Glomerular endothelial cell (primary cell): ENCODE measurements at places on chromosomes 12 and 14. TPM values are rescaled to one million over a fixed set of nuclear protein-coding genes. Genes with fewer than 3 reads are reported as not detected.

DNA sequence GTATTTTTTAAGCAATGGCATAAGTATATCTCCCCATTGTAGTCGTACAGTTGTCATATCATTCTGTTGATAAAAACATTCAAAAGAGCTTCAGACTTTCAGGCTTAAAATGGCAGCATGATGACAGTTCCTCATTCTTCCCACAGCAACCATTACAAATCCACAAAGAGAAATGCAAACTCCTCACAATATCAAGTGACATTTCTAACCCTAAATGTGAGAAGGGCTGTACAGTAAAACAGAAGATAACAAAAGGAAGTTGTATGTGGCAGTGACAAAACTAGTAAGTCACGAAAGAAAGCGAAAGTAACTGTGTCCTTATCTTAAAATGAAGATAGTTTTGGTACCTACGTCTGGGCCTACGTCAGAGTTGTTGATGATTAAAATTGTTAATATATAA, 46.7 kb downstream of the GXYLT1 start:
- no peak for DNase-seq

GRCh38 chr14:23932639-23933038, 20.9 kb upstream of the DHRS4 start:
- no peak for DNase-seq

DNA sequence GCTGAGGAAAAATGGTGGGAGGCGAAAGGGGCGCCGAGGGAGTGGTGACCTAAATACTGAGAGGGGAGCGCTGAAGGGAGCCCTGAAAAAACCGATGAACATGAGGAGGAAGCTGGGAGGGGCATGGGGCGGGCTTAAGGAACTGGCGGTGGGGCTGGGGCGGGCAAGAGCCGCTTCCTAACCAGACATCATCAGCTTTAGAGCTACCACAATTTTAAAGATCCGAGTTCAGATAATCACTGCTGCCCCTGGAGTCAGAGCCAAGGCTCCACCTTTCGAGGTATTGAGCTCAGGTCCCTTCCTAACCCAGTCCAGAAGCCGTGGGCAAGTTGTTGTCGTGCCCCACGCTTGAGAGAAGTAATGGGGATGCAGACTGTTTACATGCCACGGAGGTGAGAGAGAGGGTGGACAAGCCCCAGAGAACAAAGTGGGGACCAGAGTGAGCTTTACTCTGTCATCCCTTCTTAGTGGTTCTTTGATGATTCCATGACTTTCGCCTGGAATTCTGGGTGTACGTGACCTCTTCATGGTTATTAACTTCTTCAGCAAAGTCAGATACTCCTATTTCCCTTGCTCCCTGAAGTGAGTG, 393 bp downstream of the ORMDL2 start:
- no peak for DNase-seq

Gene C12orf56
- not detected in 2 replicates for total RNA-seq

Gene GLIPR1L2
- 0.23 TPM in 1 of 2 replicates, not detected in the other for total RNA-seq

Gene SUDS3
- 23.2 and 43.2 TPM in 2 replicates for total RNA-seq

DNA sequence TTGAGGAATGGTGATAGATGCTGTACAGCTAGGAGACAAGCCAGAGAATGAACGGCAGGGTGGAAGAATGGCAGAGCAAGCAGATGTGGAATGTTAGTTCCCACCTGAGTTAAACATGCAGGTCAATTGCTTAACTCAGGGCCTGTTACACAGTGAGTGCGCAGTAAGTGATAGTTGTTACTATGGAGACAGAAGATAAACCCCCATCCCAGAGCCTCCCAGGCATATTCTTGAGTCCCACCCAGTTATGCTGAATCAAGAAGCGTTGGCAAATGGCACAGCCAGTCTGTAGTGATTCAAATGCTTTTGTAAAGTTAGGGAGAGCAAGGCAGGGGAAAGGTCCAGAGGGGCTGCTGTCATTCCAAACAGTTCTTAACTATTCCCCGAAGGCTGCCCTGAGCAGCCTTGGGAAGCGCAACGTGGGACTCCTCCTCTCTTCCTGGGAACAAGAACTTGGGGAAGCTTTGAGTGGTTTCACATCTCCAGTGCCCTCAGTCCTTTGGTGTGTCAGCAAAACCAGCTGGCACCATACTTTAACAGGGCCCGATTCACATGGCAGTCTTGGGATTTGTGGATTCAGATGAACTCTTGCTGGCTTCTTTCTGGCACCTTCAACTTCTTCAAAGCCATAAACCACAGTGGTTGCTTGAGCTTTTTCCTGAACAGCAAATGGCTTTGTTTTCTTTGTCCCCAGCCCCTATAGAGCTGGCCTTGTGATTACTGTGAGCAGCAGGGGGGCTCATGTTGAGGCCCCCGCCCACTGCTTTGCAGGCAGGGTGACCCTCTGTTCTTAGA, 66.4 kb downstream of the PPM1A start:
- DNase-seq = no peak

Gene ETFBKMT
- 2.2 and 2.6 TPM in 2 replicates for total RNA-seq

Gene NEUROD4
- not detected in 2 replicates for total RNA-seq

DNA sequence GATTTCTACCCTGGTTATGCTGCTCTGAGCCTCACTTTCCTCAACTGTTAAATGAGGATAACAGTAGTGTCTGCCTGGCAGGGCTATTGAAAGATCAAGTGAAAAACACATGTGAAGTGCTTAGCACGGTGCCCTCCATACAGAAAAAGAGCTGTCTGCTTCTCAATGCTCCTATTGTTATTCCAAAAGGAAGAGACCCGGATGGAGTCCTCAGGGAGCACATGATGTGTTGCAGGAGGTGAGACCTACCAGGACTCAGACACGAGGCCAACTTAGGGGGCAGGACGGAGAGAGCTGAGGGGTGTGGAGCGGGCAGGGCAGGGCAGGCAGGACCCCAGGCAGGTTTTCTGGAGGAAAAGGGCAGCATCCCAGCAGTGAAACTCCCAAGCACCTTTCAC, 8.9 kb downstream of the FAIM2 start:
- DNase-seq = no peak

- no peak for DNase-seq
Measured at GRCh38 chr12:128408669-128409068, 141.7 kb downstream of the TMEM132C start.

DNA sequence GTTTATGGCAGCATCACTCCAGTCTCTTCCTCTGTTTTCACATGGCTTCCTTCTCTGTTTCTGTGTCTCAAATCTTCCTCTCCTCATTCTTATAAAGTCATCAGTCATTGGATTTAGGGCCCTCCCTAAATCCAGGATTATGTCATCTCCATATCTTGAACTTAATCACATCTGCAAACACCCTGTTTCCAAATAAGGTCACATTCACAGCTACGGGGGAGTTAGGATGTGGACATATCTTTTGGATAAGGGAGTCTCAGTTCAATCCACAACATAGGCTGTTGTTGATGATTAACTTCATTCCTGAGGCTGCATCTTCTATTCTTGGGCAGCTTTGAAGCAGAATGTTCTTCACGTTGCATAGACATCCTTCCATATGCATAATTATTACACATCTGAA, 40.3 kb upstream of the NTF3 start:
- no peak for DNase-seq

- DNase-seq = no peak
Measured at GRCh38 chr12:26037615-26038220, 79.2 kb downstream of the RASSF8 start.

GRCh38 chr14:24389226-24389848, 9.5 kb upstream of the NYNRIN start:
- peak; percentile 12 for DNase-seq

Gene PRB4
- total RNA-seq = not detected in 2 replicates

Gene GALNT4
- total RNA-seq = 11.0 and 11.4 TPM in 2 replicates
